CD4-positive, alpha-beta T cell treated with Interleukin-6 for 4 hours (primary cell): ENCODE measurements at places on chromosomes 2 and 18.

GRCh38 chr18:37259711-37260110 is 305.9 kb downstream of the CELF4 start:
- DNase-seq: no peak

- no peak for DNase-seq
These were observed 126.6 kb downstream of the CNTNAP5 start for GRCh38 chr2:124151691-124152090.

DNA sequence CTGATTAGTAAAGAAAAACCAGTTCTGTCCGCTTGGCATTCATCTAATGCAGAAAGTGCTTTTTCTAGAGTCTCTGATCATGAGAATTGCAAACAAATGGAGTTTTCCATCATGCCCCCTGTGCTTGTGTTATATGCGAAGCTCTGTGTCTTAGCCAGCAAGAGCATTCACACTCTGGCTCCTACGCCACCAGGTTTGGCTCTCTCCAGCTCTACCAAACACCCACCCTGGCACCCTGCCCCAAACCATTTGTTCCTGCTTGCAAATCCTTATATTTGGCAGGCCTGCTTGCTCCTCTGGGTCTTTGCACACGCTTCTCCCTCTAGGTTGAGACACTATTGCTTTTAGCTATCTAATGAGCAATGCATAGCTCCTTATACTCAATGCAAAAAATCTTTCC is 204.1 kb upstream of the CYRIA start:
- no peak for DNase-seq

DNA sequence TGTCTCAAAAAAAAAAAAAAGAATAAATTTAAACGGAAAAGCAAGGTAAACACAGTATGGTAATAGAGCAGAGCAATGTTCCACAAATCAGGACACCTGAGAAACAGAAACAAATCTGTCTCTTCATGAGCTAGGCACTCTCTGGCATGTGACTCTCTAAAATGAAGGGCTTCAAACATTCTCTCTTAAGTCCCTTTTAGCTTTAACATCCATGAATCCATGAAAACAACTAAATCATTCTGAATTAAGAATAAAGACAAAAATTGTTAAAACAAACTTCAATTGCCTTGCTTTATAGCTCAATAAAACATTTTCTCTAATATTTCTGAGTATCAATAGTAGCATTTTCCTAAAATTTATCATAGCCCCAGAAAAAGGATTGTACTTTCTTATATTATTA is 132.1 kb downstream of the NBAS start:
- DNase-seq: no peak

GRCh38 chr18:40109252-40110049 is 1845.6 kb upstream of the PIK3C3 start:
- no peak for DNase-seq

DNA sequence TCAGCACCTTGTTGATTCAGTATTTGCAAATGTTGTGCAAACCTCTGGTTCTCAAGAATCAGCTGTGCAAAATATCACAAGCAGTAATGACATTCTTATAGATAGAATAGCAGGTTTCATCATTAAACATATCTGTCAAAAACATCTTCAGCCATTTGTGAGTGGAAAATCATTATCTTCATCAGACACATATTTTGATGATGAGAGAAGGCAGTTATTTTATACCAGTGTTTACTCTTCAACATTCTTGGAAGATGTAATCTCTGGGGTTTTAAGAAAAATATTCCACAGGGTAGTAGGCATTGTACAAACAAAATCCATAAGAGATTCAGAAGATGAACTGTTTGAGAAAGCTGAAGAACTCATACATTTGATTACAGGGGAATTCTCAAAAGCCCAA is 64.3 kb downstream of the FSIP2 start:
- no peak for DNase-seq

GRCh38 chr2:1450915-1451314 is 37.7 kb downstream of the TPO start:
- no peak for DNase-seq

DNA sequence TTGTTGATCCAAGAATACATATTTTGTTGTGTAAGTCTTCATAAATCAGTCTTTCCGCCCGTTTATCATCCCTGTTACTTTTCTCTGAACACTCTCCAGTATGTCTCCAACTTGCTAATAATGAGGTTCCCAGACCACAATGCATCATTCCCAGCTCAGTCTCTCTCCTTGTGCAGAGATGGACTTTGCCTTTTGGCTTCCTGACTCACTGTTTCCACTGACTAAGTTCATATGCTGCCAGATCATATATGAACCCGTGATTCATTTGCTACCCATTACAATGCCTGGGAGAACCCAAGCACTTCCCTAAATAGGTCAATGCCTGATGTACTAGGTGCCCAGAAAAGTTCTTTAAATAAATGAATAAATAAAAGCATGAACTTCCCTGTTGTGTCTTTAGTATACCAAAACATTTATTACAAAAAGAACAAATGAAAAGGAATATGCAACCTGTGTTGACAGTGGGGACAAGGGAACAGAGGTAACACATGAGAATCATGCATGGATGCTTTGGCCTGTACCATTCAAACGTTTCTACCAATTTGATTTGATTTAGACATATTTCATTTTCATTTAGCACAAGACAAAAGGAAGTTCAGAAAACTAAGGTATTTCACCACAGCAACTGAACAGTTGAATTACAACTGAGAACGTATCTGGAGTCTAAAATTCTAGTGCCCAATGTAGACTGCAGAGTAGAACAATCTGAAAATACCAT is 215.4 kb upstream of the HNRNPA3 start:
- DNase-seq: no peak

DNA sequence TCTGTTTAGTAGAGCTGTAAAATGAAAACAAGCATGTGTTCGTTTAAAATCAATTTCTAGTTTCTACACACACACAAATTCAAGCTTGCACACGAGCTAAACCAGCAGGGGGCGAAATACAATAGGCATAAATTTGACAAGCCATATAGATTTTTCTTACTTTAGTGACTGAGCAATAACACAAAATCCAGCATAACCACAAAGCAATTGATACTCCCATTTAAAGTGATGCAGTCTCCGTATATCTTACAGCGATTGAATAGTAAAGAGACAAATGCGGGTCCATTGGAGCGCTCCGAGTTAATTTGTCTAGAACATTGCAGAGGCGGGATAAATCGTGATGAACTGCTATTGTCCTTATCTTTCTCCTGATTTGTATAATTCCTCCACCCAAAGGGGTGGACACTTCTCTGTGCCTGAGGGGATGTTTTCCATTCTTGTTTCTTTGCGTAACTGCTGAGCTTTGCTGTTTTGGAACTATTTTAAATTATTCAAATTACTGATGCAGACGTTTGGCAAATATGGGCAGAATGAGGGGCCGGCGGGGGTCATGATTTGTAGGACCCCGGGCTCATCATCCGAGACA is 1.2 kb upstream of the AFTPH start:
- peak; percentile 84 for DNase-seq

- no peak for DNase-seq
These were observed 121.6 kb downstream of the MYO5B start for GRCh38 chr18:50073319-50073718.
